Coronary artery (tissue), 2 donors: ENCODE measurements at places on chromosomes 6 and 20.

- no peak for DNase-seq
These were observed 18.1 kb downstream of the SLX4IP start for GRCh38 chr20:10453241-10453640.

GRCh38 chr6:57313009-57313408, 4.4 kb upstream of the PRIM2 start:
- no peak for DNase-seq

DNA sequence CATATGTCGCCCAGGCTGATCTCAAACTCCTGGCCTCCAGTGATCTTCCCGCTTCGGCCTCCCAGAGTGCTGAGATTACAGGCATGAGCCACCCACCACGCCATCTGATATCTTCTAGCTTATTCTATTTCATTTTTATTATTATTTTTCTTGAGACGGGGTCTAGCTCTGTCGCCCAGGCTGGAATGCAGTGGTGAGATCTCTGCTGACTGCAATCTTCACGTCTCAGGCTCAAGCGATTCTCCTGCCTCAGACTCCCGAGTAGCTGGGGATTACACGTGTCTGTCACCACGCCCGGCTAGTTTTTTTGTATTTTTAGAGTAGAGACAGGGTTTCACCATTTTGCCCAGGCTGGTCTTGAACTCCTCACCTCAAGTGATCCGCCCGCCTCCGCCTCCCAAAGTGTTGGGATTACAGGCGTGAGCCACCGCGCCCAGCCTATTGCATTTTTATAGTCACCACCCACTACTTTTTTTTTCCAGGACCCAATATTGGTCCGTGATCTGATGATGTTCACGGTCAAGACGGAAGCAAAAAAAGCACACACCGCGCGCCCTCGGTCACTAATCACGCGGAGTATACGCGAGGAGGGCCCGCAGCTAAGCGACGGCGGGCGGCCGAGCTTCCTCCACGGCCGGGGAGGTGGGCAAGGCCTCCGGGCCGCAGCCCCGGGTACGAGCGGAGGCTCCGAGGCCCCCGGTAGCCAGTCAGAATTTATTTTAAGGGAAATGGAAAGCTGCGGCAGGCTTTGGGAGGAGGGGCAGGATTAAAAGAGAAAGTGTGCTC, 1.1 kb upstream of the LSM14B start:
- no peak for DNase-seq

DNA sequence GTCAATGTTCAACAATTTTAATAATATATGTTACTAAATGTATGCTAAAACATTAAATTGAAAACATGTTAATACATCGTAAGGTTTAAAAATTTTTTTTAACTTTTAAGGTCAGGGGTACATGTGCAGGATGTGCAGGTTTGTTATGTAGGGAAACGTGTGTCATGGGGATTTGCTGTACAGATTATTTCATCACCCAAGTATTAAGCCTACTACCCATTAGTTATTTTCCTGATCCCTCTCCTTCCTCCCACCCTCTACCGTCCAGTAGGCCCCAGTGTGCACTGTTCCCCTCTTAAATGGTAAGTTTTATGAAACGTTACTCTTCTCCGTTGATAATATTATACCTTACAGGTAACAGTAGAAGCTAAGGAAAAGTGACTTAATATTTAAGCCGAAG, 15.8 kb downstream of the PDE7B start:
- no peak for DNase-seq

GRCh38 chr20:58452667-58453255, 62.4 kb downstream of the APCDD1L start:
- DNase-seq: peak; percentile 17

DNA sequence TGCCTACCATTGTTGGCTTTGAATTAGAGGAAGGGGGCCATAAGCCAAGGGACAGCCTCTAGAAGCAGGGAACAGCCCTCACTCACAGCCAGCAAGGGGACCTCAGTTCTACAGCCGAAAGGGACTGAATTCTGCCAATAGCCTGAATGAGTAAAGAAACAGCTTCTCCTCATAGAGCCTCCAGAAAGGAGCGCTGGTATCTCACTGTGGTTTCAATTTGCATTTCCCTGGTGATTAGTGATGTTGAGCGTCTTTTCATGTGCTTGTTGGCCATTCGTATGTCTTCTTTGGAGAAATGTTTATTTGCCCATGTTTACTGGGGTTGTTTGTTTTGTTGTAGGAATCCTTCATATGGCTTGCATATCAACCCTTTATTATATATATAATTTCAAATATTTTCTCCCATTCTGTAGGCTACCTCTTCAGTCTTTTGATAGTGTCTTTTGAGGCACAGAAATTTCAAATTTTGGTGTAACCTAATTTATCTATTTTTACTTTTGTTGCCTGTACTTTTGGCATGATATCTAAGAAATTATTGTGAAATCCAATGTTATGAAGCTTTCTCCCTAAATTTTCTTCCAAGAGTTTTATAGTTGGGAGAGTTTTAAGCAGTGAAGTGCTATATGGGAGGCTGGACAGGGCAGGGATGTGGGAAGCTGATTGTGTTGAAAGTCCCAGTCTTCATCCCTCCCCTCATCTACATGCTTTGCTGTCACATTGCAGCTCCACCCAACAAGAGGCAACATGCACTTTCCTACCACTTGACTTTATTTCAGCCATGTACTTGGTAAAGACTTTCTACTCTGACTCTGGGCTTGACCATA, 82.3 kb upstream of the SHLD1 start:
- no peak for DNase-seq

DNA sequence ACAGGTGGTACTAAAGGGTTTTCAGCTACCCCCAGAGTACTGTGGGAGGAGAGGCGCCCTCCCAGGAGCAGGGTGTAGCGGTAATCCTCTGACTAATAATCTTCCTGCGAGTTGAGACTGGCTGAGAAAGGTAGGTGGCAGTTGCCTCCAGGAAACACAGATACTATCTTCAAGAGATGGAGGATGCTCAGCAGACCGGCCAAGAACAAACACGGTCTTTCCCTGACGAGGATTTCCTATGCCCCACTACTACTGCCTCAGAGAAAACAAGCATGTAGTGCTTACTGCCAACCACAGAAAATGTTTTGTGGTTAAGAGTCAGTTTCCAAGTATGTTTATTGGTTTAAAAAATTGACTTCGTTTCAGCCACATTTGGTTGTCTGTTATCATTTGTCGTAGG, 26.8 kb downstream of the C6orf89 start:
- no peak for DNase-seq

DNA sequence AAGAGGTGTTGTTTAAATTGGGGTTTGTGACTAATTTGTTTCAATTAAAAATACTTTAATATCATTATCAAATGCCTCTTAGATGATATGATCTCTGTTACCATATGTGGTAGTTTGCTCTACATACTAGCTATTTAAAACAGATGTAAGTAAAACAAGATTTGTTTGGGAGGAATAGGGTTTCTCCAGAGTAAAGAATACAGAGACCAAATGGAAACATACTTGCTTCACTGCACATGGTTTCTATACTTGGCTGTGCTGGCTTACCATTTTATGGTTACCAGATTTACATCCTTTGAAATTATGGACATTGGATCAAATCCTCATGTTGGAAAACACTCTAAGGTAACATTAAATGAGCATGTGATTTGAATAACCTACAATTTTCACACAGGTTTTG, 588.3 kb downstream of the CD109 start:
- DNase-seq: no peak

DNA sequence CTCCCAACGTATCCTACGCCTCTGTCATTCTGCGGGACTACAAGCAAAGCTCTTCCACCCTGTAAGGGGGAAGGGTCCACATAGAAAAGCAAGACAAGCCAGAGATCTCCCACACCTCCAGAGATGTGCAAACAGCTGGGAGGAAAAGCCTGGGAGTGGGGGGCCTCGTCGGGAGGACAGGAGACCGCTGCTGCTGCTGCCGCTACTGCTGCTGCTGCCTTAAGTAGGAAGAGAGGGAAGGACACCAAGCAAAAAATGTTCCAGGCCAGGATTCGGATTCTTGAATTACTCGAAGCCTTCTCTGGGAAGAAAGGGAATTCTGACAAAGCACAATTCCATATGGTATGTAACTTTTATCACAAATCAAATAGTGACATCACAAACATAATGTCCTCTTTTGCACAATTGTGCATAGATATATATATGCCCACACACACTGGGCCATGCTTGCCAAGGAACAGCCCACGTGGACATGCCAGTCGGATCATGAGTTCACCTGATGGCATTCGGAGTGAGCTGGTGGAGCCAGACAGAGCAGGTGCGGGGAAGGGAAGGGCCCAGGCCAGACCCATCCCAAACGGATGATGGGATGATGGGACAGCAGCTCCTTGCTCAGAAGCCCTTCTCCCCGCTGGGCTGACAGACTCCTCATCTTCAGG, 108.8 kb upstream of the RAB32 start:
- no peak for DNase-seq

GRCh38 chr20:10658051-10658823, 15.6 kb downstream of the JAG1 start:
- DNase-seq: peak; percentile 77

DNA sequence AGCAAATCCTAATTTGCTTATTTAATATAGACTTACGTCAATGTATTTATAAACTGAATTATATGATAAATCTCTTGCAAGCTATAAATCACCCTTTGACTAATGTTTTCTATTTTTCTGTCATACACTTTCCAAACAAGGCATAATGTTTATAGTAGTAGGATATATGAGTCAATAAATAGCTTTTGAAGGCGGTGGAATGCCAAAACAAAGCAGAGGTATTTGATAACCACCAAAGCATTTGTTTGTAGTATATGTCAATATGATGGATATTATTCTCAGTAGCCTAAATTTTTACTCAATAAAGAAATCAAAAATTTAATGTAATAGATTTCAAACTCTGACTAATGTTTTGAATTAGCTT, 1354.6 kb downstream of the HACE1 start:
- no peak for DNase-seq

DNA sequence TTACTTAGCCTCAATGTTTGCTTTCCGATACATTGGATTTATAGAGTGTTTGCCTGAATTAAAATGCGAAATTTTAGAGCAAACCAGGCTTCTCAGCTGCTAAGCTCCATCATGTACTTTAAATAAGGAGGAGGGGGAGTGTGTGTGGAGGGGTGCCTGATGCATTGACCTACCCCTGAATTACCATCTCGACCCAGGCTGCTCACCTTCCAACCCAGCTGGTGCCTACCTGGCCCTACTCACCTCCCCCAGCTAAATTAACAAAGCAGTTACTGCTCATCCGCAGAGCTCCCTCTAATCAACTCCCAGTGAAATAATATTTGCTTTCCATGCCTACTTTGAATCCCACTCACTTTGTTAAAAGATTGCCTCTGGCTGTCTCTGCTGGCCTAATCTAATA, 544.5 kb downstream of the MAFB start:
- DNase-seq: no peak

DNA sequence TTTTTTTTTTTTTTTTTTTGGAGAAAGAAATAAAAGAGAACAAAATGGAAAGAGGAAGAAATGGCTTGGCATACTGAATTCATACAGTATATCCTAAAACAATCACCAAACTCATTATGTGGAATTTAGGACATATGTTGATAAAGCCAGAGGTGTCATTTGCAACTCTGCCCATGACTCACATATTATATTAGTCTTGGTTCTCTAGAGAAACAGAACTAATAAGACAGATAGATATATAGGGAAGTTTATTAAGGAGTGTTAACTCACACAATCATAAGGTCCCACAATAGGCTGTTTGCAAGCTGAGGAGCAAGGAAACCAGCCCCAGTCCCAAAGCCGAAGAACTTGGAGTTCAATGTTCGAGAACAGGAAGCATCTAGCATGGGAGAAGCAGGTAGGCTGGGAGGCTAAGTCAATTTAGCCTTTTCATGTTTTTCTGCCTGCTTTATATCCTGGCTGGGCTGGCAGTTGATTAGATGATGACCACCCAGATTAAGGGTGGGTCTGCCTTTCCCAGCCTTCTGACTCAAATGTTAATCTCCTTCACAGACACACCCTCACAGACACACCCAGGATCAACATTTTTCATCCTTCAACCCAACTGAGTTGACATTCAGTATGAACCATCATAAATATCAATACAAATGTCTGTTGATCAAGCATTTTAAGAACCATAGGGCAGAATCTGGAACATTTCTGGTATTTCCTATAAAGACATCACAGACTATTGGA, 102.3 kb downstream of the UBE3D start:
- no peak for DNase-seq

- DNase-seq: no peak
These were observed 385.7 kb downstream of the GRIK2 start for GRCh38 chr6:101779051-101779844.

- no peak for DNase-seq
These were observed 18.3 kb downstream of the SLC16A10 start for GRCh38 chr6:111105578-111105977.
